T-helper 17 cell (primary cell): ENCODE measurements at places on chromosomes 13 and 19.
A peak's percentile ranks its signal among the peaks of the same experiment; 100 is the strongest.

DNA sequence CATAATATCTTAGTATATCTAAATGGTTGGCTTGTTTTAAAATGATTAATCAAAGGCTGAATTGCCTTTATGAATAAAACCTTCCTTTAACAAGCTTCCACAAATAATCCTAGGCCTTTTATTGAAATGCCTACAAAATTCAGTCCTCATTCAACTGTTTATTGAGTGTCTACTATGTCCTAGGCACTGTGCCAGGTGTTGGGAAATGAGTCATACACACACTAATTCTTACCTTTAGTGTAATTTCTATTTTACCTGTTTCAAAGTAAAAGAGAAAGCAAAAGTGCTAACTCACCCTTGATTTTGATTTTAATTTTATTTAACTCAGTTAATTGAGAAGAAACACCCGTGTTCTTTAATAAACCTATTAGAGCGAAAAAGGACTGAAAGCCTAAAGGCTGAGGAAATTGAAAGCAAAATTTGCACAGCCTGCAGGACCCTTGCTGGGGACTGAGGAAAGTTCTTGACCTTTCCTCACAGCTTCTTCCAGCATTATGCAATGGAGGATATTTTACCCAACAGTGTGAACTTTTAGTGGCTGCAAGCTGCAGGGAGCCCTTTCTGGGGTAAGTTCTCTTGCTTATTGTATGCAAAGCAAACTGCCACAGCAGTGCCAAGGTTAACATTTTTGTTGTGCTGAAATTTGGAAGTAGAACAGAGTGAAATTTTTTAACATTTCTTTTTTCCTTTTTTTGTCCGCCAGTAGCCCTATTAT, 83.1 kb downstream of the B3GLCT start:
- DNase-seq = no peak

- DNase-seq = no peak
These were observed 6.2 kb downstream of the SETDB2 start for GRCh38 chr13:49450105-49450819.

GRCh38 chr13:30142486-30143211, 164.7 kb downstream of the KATNAL1 start:
- no peak for DNase-seq

DNA sequence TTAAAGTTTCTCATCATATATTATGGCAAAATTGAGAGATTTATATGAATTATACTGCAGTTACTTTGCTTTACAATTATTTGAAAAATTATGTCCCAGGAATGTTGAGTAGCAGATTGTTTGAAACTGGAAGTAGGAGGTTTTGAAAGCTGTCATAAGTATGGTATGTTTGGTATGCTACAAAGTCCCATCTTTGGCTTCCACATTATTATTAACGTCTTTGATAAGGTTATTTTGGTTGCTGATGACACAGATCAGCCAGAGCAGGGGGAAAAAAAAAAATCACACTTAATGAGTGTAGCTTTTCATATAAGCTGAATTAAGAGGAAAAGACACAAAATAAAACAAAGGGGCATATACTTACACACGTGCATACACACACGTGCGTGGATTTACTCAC, 130.1 kb downstream of the SLITRK1 start:
- DNase-seq = no peak

GRCh38 chr19:50024719-50025021, 502 bp downstream of the VRK3 start:
- no peak for DNase-seq

DNA sequence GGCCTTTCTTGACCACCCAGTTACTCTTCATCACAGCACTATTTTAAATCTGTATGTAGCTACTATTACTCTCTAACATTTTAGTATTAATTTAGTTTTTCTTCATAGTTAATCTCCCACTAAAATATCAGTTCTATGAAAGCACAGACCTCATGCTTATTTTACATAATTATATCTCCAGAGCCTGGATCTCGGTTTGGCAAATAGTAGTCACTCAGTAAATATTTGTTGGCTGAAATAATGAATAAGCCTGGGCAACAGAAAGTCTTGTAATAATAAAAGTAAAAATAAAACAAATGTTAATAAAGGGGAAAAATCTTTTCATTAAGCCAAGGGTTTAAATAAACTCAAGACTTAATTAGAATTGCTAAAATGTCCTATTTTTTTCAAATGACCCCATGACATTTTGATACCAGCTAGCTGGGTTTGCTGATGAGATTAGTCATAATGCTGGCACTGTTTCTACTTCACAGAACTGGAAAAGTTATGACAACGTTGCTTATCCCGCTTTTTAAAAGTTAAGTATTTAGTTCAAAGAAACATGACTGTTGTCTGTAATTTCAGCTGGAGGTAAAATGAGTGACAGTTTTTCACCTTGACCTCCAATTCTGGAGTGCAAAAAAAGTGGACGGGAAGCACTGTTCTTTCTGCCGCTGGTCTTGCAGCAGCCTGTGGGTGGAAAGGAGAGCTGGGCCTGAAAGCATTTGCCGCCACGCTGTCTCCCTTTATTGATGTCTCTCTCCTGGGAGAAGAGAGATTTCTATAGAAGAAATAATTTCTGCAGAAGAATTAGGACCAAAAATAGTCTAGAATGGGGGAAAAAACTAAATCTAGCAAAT, 85.2 kb upstream of the SPATA13 start:
- DNase-seq = no peak

DNA sequence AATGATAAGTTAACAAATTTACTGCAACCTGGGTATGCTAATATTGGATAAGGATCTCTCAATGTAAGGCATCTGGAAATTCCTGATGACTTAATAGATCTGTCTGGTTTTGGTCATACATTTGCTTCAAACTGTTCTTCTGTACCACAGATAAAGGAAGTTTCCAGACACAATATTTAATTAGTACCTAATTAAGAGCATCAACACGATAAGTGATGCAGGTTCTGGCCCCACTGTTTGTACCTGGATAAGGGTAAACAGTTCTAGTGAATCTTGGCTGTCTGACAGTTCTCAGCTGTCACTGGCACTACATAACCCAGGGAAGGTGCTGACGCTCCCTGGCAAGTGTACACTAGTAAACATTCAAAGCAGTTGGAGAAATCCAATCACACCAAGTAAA, 165.6 kb downstream of the MZT1 start:
- no peak for DNase-seq

DNA sequence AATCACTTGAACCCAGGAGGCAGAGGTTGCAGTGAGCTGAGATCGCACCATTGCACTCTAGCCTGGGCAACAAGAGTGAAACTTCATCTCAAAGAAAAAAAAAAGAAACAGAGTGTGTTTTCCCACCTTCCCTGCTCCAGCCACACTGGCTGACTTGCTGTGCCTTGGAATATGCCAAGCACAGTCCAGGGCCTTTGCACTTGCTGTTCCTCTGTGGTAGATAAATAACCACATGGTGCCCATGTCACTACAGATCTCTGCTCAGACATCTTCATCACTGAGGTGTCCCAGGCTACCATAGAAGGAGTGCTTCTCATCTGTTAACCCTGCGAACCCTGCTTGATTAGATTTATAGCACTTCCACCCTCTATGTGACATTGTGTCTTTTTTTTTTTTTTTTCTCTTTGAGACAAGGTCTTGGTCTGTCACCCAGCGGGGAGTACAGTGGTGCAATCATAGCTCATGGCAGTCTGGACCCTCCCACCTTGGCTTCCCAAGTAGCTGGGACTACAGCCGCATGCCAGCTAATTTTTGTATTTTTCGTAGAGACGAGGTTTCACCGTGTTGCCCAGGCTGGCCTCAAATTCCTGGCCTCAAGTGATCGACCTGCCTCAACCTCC, 10.4 kb downstream of the SMARCA4 start:
- DNase-seq = no peak

GRCh38 chr19:980133-980998, 3.8 kb upstream of the WDR18 start:
- DNase-seq = no peak

DNA sequence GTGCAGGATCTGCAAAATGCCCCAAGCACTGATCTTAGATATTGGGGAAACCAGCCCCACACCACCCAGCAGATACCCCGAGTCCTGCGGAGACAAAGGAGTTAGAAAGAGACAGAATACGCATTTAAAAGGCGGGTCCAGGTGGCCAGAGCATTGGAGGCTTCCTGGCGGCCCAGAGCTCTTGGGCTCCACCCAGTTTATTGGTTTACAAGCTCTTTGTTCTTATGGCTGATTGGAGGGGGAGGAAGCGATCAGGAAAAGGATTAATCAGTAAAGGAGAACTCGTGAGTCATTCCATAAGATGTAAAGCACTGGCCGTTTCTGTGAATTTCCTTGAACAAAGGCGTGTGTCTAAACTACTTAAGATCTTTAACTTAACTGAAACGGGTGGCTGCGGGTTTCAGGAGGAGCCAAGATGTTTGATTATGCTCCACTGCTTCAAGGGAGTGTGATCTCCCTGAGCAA, 926 bp downstream of the ZNF587 start:
- no peak for DNase-seq

DNA sequence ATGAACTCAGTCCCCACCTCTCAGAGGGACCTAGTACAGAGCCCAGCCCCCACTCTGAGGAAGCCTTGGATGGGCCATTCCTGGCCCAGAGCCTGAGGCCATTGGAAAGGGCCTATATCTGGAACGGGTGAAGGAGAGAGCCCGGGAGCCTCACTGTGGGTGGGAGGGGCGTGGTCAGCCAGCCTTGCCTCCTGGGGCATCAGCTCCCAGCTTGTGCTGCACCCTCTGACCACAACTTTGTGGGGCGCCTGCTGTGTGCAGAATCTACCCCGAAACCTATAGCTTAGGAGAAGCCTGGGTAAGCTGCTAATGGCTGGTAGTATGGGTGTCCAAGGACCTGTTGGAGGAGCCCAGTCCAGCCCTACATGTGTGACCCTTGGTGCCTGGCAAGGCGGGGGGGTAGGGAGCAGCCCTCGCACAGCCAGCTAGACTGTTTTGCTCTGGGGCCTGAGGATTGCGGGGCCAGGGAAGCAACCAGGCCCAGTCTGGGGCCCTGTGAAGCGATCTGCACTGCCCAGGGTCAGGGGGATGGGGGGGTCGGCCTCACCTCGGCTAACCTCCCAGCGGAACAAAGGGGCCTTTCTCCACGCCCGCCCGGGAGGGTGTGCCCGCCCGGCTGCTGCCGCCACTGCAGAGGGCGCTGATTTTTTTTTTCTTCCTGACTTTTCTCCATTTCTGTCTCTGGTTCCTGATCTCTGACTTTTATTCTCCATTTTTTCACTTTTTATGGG, 42.3 kb downstream of the LYL1 start:
- DNase-seq = no peak

GRCh38 chr19:2603334-2603733, 99.2 kb downstream of the GNG7 start:
- no peak for DNase-seq

DNA sequence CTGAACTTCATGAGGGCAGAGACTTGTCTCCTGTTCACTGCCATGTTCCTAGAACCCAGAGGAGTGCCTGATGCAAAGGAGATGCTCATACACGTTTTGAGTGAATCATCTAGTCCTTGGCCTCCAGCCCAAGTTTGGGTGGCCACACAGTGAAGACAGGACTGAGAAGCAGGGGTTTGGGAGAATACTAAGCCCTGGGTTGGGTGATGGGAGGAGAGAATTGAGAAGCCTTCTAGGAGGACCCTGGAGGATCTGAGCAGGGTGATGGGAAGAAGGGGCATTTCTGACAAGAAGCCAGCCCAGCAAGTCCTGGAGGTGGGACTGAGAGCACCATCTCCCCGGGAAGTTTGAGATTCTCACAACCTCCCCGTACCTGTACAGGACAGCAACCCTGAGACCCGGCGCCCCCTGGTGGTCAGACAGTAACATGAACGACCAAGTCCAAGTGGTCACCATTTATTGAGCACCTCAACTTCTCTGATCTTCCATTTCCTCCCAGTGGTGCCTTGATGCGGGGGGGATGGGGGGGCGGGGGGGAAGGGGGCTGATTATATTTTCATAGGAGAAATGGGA, 11.0 kb downstream of the CTU1 start:
- peak; percentile 48 for DNase-seq

- no peak for DNase-seq
These were observed 1340.4 kb downstream of the SLITRK5 start for GRCh38 chr13:89011615-89012014.

- no peak for DNase-seq
These were observed 338 bp downstream of the RGCC start for GRCh38 chr13:41457589-41458186.

GRCh38 chr19:46481947-46482346, 10.6 kb upstream of the PNMA8A start:
- DNase-seq = no peak

DNA sequence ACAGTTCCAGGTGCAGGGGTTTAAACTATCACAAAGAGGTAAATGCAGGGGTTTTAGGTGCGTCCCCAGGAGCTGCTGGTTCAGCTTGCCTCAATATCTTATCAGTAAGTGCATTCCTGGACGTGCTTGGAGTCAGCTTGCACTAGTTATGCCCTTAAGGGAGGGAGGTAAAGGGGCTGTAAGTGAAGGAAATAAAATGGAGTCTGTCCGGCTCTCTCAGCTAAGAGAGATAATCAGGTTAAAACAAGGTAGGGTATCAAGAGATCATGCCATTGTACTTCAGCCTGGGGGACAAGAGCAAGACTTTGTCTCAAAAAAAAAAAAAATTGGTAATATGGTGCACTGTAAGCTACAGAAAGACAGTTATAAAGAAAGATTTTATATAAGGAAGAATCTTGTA, 69.7 kb downstream of the ZNF100 start:
- no peak for DNase-seq

DNA sequence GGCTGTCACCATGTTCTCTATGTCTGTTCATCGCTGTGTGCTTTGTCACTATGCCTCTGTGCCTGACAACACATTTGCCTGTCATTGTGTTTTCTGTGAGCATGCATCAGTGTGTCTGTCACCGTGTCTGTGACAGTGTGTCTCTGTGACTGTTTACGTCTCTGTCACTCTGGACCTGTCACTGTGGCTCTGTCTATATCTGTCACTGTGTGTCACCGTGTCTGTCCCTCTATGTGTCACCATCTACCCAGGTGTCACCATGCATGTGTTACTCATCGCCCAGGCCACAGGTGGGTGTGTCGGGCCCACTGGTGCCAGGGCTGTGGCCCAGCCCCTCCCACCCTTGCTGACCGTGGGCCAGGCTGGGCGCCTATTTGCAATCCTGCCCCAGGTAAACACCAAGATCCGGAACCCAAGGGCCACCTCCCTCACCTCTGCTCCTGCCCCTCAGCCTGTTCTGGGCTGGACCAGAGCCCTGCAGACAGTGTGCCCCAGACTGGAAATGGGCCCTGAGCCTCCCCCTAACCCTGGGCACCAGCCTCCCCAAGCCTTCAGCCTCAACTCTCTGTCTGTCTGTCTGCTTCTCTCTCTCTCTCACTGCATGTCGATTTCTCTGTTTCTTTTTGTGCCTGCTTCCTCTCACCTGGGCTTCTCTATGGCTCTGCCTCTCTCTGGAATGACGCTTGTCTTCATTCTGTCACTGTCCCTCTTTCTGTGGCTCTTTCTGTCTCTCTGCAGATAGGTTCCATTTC, 7.7 kb downstream of the IRF2BP1 start:
- DNase-seq = no peak

- no peak for DNase-seq
These were observed 25.1 kb downstream of the SIPA1L3 start for GRCh38 chr19:37931881-37932655.

DNA sequence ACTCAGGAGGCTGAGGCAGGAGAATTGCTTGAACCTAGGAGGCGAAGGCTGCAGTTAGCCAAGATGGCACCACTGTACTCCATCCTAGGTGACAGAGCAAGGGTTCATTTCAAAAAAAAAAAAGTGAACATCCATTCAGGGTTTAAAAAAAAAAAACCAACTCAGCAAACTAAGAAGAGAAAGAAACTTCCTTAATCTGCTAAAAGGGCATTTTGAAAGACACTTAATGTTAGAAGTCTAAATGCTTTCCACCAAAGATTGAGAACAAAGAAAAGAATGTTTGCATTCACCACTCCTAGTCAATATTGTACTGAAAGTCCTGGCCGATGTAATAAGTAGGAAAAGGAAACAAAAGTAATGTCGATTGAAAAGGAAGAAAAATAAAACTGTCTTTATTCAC, 7.1 kb upstream of the PSMC4 start:
- DNase-seq = no peak
